ENCODE measurements at places on chromosomes 13 and 19. TPM values are rescaled to one million over a fixed set of nuclear protein-coding genes. Genes with fewer than 3 reads are reported as not detected.

The RNF225 gene
- total RNA-seq = 0.26 TPM

DNA sequence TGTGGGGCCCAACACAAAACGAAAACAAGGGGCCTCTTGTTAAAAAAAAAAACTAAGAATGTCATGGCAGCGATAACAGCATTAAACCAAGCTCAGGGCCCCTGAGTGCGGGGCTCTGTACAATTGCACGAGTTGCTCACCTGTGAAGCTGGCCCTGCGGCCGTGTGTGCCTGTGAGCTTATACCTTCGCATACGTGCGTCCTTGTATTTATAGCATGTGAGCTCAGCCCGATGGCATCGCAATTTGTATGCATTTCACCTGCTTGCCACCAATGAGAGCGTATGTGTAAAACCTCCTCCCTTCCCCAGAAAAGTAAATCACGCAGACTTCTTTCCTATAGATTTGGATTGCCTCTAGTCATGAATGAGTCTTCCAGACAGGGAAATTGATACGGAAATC is 17.1 kb downstream of the HNRNPM start:
- H3K27me3 ChIP-seq = no peaks in the 10 kb centered on the region
- peaks cover 32% of the 10 kb centered on the region for H3K36me3 ChIP-seq
- DNase-seq = peak; percentile 42
- H3K4me1 ChIP-seq = peaks cover 41% of the 10 kb centered on the region

The FXYD7 gene
- not detected for total RNA-seq

GRCh38 chr13:95463531-95463930 is 89.0 kb upstream of the CLDN10 start:
- H3K27me3 ChIP-seq = no peaks in the 10 kb centered on the region
- H3K4me3 ChIP-seq = no peak overlapping the region
- no peak for DNase-seq
- no peak overlapping the region for H3K27ac ChIP-seq
- no peaks in the 10 kb centered on the region for H3K4me1 ChIP-seq

GRCh38 chr13:50543141-50543540 is 300.4 kb downstream of the DLEU7 start:
- DNase-seq = no peak
- no peaks in the 10 kb centered on the region for H3K27me3 ChIP-seq
- no peaks in the 10 kb centered on the region for H3K4me1 ChIP-seq
- H3K4me3 ChIP-seq = no peak overlapping the region
- no peak overlapping the region for H3K27ac ChIP-seq
- H3K36me3 ChIP-seq = no peaks in the 10 kb centered on the region

- no peak overlapping the region for H3K27ac ChIP-seq
- H3K4me3 ChIP-seq = no peak overlapping the region
- no peaks in the 10 kb centered on the region for H3K36me3 ChIP-seq
- H3K27me3 ChIP-seq = no peaks in the 10 kb centered on the region
- H3K4me1 ChIP-seq = no peaks in the 10 kb centered on the region
Measured at GRCh38 chr13:95060014-95060519, 241.2 kb downstream of the ABCC4 start.

GRCh38 chr19:34041925-34042521 is 130.3 kb upstream of the LSM14A start:
- no peak overlapping the region for H3K27ac ChIP-seq
- H3K36me3 ChIP-seq = no peaks in the 10 kb centered on the region
- H3K4me3 ChIP-seq = no peak overlapping the region
- H3K4me1 ChIP-seq = no peaks in the 10 kb centered on the region
- no peaks in the 10 kb centered on the region for H3K27me3 ChIP-seq
- DNase-seq = peak; percentile 65

- no peak overlapping the region for H3K27ac ChIP-seq
- no peaks in the 10 kb centered on the region for H3K27me3 ChIP-seq
- no peaks in the 10 kb centered on the region for H3K4me1 ChIP-seq
- DNase-seq = no peak
Measured at GRCh38 chr13:22848539-22849052, 332.2 kb upstream of the SGCG start.

The PNMA8A gene
- 8.4 TPM for total RNA-seq

DNA sequence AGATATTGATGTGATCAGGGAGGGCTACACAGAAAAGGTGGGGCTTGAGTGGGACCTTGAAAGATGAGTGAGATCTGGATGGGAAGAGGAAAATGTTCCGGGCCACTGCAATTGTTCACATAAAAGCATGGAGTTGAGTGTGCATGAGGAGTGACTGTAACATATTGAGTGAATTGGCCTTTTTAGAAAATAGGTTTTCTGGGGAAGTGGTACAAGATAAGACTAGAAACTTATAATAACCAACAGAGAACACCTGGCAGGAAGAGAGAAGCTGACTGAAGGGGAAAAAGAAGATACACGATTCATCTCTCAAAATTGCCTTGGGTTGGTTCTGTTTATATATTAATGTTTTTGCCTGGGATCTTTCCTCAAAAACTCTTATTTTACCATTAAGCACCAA is 32.2 kb downstream of the SLC10A2 start:
- no peaks in the 10 kb centered on the region for H3K4me1 ChIP-seq
- no peaks in the 10 kb centered on the region for H3K36me3 ChIP-seq

The C19orf81 gene
- 2.5 TPM for total RNA-seq

The LYPD3 gene
- total RNA-seq = 0.89 TPM

The NCAN gene
- total RNA-seq = 0.03 TPM

GRCh38 chr19:15862444-15862843 is 35.4 kb downstream of the CYP4F2 start:
- H3K4me1 ChIP-seq = no peaks in the 10 kb centered on the region
- no peak overlapping the region for H3K27ac ChIP-seq
- no peak overlapping the region for H3K4me3 ChIP-seq
- no peaks in the 10 kb centered on the region for H3K27me3 ChIP-seq
- no peaks in the 10 kb centered on the region for H3K36me3 ChIP-seq

DNA sequence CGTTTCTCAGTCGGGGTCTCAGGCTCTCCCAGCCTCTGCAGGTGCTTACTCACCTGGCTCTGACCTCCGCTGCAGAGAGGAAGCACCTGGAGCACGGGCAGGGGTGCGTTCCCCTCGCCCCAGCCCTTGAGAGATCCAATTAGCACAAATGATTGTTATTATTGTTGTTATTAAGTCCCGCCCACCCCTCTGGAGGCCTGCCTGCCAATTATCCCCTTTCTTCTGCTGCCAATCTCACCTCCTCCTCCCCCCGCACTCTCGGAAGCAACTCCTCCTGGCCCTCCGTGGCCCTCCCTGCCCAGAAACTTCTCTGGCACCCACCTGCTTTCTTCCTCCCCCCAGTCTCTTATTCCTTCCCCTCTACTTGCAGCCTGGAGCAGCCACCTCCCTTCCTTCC is 8.8 kb downstream of the ZNF787 start:
- H3K4me3 ChIP-seq = no peak overlapping the region
- DNase-seq = no peak
- H3K27me3 ChIP-seq = no peaks in the 10 kb centered on the region
- peak overlapping the region; percentile 69 for H3K27ac ChIP-seq

DNA sequence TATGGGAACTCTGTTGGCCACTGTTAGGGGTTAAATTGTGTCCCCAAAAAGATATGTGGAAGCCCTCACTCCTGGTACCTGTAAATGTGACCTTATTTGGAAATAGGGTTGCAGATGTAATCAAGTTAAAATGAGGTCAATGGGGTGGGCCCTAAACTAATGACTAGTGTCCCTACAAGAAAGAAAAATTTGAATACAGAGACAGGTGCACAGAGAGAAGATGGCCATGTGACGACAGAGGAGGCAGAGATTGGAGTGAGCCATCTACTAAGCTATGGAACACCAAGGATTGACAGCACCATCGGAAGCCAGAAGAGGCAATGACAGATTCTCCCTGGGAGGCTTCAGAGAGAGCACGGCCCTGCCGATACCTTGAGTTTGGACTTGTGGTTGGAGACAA is 16.5 kb downstream of the POU2F2 start:
- no peaks in the 10 kb centered on the region for H3K4me1 ChIP-seq
- H3K27ac ChIP-seq = no peak overlapping the region
- H3K36me3 ChIP-seq = no peaks in the 10 kb centered on the region
- no peaks in the 10 kb centered on the region for H3K27me3 ChIP-seq

GRCh38 chr19:13430790-13431582 is 75.3 kb downstream of the CACNA1A start:
- no peaks in the 10 kb centered on the region for H3K36me3 ChIP-seq
- H3K27me3 ChIP-seq = no peaks in the 10 kb centered on the region
- no peak overlapping the region for H3K27ac ChIP-seq
- no peak overlapping the region for H3K4me3 ChIP-seq
- no peaks in the 10 kb centered on the region for H3K4me1 ChIP-seq
- DNase-seq = no peak

The GSX1 gene
- total RNA-seq = not detected

All from lung (tissue), 17 donors.